ENCODE measurements at places on chromosomes 5 and 9. TPM values are rescaled to one million over a fixed set of nuclear protein-coding genes. Genes with fewer than 3 reads are reported as not detected.

DNA sequence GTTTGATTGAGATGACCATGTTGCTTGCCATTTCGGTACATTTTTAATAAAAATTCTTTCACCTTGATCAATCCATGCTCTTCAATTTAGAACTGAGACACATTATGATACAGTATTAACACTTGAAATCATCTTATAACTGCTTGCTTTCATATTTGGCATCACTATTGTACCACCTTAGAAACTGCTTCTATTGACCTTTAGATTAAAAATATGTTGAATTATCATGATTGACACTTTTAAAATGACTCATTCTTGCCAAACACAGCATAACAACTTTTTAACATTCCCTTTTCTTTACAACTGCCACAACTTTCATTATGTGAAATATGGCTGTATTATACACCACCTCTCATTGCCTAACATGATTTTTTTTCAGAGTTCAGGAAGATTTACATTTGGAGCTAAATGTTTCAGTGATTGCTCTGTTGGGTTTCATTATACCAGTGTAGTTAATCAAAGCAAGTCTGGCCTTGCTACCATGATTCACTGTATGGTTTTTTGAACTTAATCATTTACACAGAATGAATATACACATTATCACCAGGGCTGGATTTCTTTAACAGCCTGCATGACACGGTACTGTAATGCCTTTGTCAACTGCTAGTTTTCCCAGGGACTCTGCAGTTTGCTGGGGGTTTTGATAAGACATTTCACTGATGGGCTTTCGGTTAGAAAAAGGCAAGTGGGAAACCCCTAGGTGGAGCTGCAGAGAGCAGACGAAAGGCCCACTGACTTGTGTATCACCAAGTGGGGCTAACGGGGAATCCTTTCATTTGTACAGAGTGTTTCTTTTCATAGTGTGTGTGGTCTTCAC, 93.6 kb upstream of the TLE4 start:
- no peaks in the 10 kb centered on the region for H3K36me3 ChIP-seq
- no peak overlapping the region for H3K27ac ChIP-seq
- DNase-seq: no peak
- H3K4me3 ChIP-seq: no peak overlapping the region
- peaks cover 5% of the 10 kb centered on the region for H3K4me1 ChIP-seq

GRCh38 chr5:148856424-148856823, 30.0 kb downstream of the ADRB2 start:
- H3K36me3 ChIP-seq: no peaks in the 10 kb centered on the region
- H3K27ac ChIP-seq: peak overlapping the region; percentile 75
- no peak overlapping the region for H3K4me3 ChIP-seq
- peaks cover 26% of the 10 kb centered on the region for H3K4me1 ChIP-seq
- no peak for DNase-seq

GRCh38 chr5:115898656-115899055, 56.9 kb downstream of the AP3S1 start:
- DNase-seq: no peak
- H3K4me1 ChIP-seq: no peaks in the 10 kb centered on the region
- no peaks in the 10 kb centered on the region for H3K27me3 ChIP-seq
- no peak overlapping the region for H3K27ac ChIP-seq
- H3K4me3 ChIP-seq: no peak overlapping the region

ECPAS gene
- 55.5 TPM for total RNA-seq

CSF2 gene
- total RNA-seq: 4.7 TPM

DNA sequence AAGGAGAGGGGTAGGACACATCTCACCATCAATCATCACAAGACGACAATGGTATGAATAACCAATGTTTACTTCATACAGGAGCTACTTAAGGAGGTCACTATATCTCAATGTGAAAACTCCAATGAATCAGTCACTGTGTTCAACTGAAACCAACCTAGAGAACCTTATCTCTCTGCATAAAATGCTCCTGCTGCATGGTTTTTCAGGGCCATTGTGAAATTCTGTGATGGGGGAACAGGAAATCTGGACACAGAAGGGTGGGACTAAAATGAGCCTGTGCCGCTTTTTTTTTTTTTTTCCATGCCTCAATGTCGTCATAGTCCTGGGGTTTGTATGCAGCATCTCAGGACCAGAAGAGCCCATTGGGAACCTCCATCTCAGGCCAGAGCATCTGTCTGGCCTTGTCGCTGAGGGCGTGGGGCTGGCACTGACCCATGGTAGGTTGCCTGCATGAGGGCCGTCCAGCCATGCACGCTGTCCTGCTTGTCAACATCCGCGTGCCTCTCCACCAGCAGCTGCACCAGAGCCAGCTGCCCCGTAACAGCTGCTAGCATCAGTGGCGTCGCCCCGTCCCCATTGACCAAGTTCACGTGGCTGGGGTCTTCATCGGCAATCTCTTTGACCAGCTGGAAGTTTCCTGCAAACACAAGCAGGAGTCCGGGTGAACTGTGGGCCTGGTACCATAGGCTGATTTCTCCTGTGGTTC, 12.7 kb downstream of the ANKS6 start:
- H3K36me3 ChIP-seq: no peaks in the 10 kb centered on the region
- H3K4me3 ChIP-seq: no peak overlapping the region
- H3K4me1 ChIP-seq: no peaks in the 10 kb centered on the region
- DNase-seq: no peak
- H3K27ac ChIP-seq: no peak overlapping the region

DNA sequence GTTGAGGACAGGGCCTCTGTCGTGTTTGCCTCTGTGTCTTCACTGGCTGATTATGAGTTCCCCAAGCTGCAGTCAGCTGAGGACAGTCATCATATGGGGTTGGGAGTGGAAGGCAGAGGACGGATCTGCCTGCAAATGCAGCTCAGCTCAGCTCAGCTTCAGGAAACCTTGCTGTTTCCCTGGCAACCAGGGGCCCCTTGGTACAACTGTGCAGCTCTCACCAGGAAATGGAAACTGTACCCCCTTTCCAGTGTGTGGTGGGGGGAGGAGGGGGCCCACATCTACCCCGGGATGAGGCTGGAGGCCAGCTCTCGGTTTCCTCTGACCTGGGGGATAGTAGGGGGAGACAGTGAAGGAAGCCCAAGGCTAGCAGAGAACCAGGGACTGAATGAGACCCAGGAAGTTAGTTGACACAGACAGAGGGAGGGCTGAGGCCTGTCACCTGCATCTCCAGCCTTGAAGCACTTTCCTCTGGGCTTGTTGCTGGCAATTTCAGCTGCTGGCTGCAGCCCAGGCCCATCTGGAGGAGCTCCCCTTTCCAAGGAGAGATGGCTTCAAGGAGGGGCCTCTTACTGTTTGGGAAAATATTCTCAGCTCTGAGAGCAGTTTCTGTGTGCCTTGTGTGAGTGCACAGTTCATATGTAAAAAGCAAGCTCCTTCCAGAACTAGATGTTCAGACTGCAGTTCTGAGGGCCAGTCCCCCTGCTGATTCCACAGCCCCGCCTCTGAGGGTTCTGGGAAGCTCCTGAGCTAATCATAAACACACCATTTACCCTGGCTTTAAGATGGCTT, 6.9 kb downstream of the ANXA6 start:
- peaks cover 74% of the 10 kb centered on the region for H3K36me3 ChIP-seq
- peak overlapping the region; percentile 93 for H3K27ac ChIP-seq
- H3K4me1 ChIP-seq: peaks cover 89% of the 10 kb centered on the region
- H3K27me3 ChIP-seq: no peaks in the 10 kb centered on the region
- DNase-seq: peak; percentile 88
- H3K4me3 ChIP-seq: peak overlapping the region; percentile 53

GRCh38 chr9:132753593-132753880, 83.3 kb downstream of the GTF3C4 start:
- no peak overlapping the region for H3K4me3 ChIP-seq
- H3K4me1 ChIP-seq: no peaks in the 10 kb centered on the region
- no peak overlapping the region for H3K27ac ChIP-seq
- H3K36me3 ChIP-seq: no peaks in the 10 kb centered on the region
- no peak for DNase-seq

GRCh38 chr5:96743805-96744204, 63.9 kb downstream of the ERAP1 start:
- H3K36me3 ChIP-seq: peaks cover 73% of the 10 kb centered on the region

GRCh38 chr9:127878652-127879390, 1.3 kb upstream of the AK1 start:
- no peak for DNase-seq
- peaks cover 3% of the 10 kb centered on the region for H3K4me1 ChIP-seq
- H3K27me3 ChIP-seq: peaks cover 4% of the 10 kb centered on the region
- H3K27ac ChIP-seq: no peak overlapping the region
